ENCODE measurements at places on chromosomes 3 and 15.

- no peak for DNase-seq
These were observed 389 bp downstream of the APEH start for GRCh38 chr3:49674497-49674983.

DNA sequence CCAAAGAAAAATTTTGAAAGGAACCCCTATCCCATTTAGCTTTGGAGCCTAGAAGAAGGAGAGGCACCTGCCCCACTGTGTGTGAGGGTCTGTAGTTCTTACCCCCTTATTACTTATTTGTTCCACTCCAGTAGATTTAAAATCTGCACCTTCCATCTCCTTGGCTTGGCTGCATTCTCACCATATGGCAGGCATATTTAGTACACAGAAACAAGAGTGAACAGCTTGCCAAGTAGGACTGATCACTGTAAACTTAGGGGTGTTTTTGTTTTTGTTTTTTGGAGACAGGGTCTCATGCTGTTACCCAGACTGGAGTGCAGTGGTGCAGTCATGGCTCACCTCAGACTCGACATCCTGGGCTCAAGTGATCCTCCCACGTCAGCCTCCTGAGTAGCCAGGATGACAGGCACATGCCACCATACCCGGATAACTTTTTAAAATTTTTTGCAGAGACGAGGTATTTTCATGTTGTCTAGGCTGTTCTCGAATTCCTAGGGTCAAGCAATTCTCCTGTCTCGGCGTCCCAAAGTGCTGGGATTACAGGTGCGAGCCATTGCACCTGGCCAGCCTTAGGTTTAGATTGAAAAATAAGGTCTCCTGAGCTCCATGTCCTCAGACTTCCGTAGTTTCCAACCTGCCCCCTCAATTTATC, 14.1 kb upstream of the ANXA2 start:
- no peak for DNase-seq

GRCh38 chr3:72242326-72242725, 457.4 kb upstream of the PROK2 start:
- no peak for DNase-seq

DNA sequence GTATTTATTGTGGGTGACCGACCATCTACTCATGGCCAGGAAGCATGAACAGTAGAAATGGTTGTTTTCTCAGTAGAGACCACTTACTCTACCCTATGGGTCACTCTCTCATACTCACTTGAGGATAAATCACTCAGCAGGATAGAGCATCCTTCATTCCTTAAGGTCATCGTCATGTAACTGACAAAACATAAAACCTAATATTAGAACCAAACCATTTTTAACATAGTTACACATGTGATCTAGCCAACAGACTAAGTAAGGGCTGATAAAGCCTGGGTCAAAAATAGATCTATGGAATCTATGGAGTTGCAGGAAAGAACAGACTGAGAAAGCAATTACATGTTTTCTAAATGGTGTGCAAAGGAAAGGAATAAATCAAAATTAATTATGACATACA, 769.1 kb downstream of the NTRK3 start:
- DNase-seq = no peak

DNA sequence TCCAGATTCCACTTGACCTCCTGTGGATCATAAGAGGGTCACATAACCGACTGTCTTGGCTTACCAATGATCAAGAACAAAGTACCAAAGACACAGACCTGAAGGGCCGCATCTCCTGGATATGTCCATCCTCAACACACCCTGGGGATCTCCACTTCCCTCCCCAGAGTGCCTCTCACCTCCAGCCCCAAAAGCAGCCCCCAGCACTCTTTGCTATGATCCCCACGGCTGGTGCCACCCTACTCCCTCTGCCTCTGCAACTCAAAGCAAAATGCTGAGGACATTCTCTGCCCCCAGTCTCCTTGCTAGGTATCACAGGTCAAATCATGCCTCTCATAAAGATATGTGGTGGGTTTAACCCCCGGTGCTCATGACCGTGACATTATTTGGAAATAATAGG, 32.7 kb downstream of the SLCO2A1 start:
- no peak for DNase-seq
